ENCODE measurements at places on chromosomes 7 and 10.

DNA sequence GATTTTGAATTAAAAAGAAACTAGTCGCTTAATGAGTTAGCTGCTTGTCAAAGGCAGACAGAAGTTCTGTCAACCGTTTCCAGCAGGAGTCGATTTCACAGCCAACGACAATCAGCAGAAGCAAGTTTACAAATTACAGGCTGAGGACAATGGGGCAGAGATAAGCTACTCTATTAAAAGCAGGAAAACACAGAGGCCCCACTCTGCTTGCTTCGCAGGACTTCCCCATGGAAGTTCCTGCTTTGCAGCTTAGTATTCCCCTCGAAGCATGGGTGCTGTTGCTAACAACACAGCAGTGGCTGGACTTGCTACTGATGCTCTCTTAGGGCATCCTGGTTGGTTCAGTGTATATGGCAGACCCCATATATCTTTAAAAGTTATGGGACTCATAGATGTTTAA, 50.8 kb upstream of the KLF6 start:
- DNase-seq: no peak

DNA sequence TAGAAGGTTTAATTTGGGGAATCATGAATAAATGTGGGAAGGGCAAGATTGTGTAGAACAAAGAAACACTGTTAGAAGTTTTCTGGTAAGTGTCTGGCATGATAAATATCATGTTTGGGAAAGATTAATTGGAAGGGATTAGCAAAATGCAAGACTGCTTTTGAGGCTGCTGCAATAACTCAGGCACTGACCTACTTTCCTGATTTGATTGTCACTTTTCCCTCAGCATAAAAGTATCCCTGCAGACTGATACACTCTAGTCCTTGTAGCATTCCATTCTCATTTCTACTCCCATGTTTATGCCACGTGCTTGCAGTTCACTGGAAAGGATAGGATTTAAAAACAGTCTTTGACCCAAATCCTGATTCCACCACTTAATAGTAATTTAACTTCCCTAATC, 303.3 kb upstream of the SEMA3A start:
- DNase-seq: no peak

DNA sequence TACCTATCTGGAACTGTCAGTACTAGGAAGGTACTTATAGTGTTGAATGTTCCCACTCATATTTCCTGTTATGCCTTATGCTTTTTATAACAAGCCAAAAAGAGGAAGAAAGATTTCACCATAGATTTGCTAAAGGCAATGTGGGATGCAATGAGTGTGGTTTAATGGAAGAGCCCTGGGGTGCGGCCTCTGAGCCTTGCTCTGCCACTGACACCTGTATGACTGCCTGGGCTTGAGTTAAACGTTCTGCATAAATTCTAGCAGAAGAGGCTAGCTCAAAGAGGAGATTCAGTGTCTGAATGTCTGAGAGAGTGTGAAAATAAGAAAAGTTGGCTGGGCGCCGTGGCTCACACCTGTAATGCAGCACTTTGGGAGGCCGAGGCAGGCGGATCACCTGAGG, 143.8 kb downstream of the TPST1 start:
- no peak for DNase-seq

- no peak for DNase-seq
Measured at GRCh38 chr10:97734021-97734420, 2.9 kb upstream of the ZFYVE27 start.

DNA sequence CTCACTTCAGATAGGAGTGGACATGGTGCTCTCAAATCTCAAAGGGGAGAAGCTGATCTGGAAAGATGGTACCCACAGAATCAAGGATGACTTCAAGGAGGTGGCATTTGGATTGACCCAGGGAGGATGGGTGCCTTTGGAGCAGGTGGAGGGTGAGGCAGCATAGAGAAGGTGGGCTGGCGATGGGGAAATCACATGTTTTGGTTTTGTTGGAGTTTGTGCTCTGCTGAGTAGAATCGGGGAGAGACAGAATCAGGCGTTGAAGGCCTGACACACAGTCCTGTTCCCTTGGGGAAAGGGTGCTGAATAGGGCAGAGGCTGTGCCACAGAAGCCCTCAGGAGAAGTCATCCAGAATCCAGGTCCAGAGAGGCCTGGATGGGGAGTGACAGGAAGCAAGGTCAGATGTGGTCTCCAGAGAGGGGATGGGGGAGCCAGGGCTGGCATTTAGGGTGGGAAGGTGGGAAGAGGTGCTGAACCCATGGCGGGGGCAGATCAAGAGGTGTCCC, 291.1 kb downstream of the GLRX3 start:
- no peak for DNase-seq

GRCh38 chr7:128137181-128137580, 103.9 kb upstream of the LEP start:
- no peak for DNase-seq

- DNase-seq: no peak
Measured at GRCh38 chr7:102284399-102284798, 2.3 kb upstream of the SH2B2 start.

GRCh38 chr7:85561706-85562105, 374.9 kb upstream of the SEMA3D start:
- DNase-seq: no peak

DNA sequence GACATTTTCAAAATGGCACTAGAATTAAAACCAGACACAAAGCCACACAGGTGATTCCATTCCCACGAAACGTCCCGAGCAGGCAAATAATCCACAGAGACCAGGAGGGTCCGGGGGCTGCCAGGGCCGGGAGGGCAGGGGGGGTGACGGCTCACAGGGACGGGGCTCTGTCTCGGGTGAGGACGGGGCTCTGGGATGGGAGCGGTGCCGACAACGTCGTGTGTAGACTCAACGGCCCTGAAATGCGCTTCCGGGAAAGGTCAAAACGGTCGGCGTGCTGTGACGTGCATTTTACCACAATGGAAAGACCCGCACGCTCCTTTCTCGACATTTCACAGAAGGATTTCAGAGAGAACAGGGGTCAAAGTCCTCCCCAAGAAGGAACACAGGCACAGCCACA, 63.3 kb upstream of the PDGFA start:
- no peak for DNase-seq

GRCh38 chr10:48699011-48699627, 14.4 kb downstream of the WDFY4 start:
- DNase-seq: no peak

- no peak for DNase-seq
Measured at GRCh38 chr10:60271319-60272040, 118.2 kb downstream of the ANK3 start.

- DNase-seq: no peak
Measured at GRCh38 chr10:8405596-8405995, 351.1 kb downstream of the GATA3 start.

- DNase-seq: no peak
Measured at GRCh38 chr10:132636358-132636757, 98.8 kb downstream of the INPP5A start.

DNA sequence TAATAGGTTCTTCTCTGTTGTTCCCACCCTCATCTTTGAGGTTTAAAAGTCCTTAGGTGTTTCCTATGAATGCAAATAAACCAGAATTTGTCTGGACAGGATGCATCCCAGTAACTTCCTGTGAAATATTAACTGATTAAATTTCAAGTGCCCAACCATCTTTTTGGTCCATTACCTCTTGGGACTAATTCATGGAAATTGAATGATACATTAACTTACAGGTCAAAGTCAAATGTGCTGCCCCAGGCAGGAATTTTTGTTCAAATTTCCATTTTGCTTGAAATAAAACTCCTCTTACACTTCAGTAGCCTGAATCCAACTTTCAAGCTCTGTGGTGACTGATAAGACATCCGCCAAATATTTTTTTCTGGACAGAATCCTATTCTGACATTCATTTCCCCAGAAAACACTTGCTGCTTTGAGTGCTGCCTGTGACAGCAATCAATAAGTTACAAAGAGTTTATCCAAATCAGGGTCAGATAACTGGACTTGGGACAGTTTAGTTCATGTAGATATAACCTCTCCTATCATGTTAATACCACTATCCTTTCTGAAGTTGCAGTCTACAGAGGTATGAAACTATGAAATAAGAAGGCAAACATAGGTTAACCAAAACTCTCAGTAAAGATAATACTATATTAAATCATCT, 383.5 kb downstream of the POM121L12 start:
- no peak for DNase-seq

DNA sequence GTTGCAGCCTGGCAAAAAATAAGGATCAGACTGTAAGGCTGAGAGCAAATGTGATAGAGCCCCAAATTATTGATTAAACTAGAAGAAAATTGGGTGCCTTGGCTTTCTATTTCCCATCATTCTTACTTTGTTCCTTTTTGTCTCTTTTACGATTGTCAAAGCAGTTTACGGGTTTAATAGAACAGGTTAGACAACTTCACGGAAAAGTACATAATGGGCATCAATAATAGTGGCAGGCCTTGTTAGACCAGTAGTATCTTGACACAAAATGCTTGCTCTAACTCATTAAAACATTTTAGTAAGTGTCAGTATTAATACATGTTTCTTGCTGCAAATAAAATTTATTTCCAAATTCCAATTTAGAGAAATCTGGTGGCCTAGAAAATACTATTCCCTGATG, 14.5 kb upstream of the GGCT start:
- DNase-seq: no peak

GRCh38 chr10:59172567-59172966, 3.9 kb upstream of the PHYHIPL start:
- DNase-seq: no peak

DNA sequence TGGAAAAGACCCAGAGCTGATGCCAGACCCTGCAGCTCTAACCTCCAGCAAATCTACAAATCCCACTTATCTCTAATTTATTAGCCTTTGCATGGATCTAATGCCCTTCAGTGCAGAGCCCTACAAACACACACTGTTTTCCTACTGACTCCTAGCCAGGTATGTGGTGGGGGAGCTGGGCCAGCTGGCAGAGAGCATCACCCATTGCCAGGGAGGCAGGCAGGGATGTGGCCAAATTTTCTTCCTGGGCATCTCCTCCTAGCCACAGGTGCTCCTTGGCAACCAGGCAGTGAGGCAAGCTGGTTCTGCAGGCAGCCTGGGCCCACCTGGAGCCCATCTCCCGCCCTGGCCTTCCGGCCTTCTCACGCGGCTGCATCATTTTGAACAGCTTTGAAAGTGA, 55.9 kb upstream of the EMX2 start:
- no peak for DNase-seq

DNA sequence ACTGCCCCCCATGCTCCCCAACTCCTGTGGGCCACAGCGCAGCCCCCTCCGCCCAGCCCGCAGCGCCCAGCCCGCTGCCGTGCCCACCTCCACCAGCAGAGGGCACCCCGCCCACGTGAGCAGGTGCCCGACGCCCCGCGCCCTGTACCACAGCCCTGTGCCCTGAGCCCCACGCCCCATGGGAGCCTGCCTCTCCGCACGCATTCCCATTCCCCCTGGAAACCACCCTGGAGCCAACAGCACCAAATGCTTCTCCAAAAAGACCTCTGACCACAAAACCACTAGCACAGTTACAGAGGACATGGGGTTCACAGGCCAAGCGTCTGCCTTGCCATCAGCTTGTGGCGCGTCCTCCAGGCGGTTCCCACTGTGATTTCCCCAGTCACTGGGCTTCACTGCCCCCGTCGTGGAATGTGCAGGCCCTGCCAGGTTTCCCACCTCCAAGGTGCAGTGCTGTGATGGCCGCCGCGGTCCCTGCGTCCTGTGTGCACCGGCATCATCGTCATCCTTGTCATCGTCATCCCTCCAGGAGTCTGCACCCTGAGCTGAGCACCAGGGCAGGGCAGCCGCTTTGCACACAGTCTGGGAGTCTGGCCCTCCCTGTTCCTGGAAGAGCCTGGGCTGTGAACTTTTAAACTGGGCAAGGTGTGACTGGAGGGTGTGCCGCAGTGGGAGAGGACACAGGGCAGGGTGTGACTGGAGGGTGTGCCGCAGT, 61.7 kb downstream of the PWWP2B start:
- peak; percentile 32 for DNase-seq

GRCh38 chr7:21317966-21318915, 109.6 kb upstream of the SP4 start:
- no peak for DNase-seq

DNA sequence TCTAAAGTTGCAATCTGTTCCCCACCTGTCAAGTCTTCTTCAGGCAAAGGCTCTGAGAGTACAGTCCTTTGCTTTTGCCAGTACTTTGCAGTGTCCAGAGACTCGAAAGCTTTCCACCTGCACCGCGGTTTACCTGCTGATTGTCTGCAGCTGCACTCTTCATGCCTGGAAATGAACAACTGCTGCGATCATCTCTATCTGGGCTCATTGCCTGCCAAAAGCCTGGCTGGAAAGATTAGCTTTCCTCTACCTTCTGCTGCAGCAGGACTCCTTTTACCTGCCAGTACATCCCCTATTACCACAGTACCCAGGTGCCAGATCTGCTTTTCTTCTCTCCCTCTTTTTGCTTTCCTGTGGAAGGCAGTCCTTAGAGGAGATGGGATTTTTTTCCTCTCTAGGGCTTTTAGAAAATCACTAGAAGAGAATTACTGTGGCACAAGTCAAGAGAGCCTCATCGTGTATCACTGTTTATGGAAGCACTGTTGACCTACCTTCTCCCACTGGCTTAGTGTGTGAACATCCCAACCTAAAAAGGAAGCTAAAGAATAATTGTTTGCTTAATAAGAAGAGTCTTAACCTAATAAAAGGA, 2.2 kb downstream of the STRIP2 start:
- DNase-seq: no peak

DNA sequence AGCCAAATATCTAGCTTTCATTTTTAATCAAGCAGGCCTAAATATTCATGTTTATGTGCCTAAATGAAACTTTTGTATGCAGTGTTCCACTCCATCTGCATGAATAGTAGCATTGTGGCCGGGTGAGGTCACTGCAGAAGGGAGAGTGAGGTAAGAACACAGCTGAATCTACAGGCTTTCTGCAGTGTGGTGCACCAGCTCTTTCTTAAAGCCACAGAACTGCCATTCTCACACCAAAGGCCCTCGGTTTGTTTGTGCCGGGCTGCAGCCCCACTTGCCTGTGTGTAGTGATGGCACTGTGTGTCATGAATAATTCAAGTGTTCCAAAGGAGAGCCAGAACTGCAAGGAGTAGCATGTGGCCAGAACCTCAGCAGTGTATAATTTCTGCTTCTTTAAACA, 204.1 kb downstream of the TRIL start:
- no peak for DNase-seq

- DNase-seq: no peak
Measured at GRCh38 chr7:31065021-31065593, 13.0 kb downstream of the ADCYAP1R1 start.

DNA sequence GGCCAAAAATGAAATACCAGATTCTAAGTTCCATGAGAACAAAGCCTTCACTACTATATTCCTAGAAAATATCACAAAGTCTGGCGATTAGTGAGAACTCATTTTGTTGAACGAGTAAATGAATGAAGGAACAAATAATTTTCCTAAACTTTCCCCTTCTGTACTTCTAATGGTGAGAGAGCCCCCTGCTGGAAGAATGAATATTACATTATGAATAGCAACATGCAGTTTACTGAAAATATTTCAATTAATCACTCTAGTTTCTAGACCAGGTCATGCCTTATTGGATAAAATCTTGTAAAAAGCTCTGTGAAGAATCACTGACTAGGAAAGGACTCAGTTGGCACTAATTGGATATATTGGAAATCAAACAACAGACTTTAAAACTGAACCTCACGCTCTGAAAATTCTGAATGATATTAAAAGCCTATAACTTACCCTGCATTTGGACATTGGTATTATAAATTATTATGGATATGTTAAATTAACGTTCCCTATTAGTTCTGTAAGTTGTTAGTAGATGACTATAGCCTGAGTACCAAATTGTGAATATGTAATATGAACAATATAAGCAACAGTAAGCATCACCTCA, 32.4 kb upstream of the MTPN start:
- no peak for DNase-seq

GRCh38 chr7:114818501-114818900, 103.4 kb upstream of the MDFIC start:
- DNase-seq: no peak

All from stimulated activated CD4-positive, alpha-beta T cell treated with anti-CD3 and anti-CD28 coated beads, TNF-alpha, amount 100 ng/mL, for 24 hours (primary cell).